Forelimb muscle (tissue), 1 donor: ENCODE measurements at places on chromosomes 12 and 14. TPM values are rescaled to one million over a fixed set of nuclear protein-coding genes. Genes with fewer than 3 reads are reported as not detected.

- DNase-seq = no peak
Measured at GRCh38 chr12:130026608-130027176, 122.9 kb upstream of the TMEM132D start.

DNA sequence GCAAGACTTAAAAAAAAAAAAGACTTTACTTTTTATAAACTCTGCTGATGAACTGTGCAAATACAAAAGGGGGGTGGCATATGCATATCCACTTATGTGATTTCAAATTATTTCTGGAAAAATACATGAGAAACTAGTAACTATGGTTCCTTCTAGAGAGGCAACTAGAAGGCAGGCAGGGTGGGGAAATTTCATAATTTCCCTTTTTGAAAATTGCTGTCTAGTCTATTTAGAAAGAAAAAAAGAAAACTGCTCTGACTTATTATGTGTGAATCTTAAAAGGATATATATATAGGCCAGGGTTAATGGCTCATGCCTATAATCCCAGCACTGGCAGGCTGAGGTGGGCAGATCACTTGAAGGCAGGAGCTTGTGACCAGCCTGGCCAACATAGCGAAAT lies 42.3 kb downstream of the ANAPC7 start:
- no peak for DNase-seq

DNA sequence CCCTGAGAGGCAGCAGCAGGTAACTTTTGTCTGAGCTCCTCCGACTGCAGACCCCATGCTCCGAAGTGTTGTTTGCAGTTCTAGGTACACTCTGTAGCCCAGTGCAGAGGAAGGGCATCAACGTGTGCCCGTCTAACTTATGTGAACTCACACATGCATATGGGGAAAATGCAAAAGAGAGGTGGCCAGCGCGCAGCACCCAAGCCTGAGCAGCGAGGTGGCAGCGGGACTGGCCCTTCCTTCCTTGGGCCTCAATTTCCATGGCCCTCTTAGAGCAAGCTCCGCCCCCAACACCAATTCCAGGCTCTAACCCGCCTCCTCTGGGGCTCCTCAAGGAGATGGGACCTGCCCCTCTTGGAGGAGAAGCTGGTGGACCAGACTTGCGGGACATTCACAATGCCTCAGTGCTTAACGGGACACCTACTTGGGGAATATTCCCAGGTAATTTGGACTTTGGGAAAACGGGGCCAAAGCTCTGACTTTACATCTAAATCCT lies 27.7 kb downstream of the GPR68 start:
- DNase-seq = no peak

- DNase-seq = no peak
Measured at GRCh38 chr12:70271025-70271424, 27.8 kb downstream of the CNOT2 start.

GRCh38 chr12:14691560-14691959 lies 4.8 kb downstream of the GUCY2C start:
- peak; percentile 39 for DNase-seq

DNA sequence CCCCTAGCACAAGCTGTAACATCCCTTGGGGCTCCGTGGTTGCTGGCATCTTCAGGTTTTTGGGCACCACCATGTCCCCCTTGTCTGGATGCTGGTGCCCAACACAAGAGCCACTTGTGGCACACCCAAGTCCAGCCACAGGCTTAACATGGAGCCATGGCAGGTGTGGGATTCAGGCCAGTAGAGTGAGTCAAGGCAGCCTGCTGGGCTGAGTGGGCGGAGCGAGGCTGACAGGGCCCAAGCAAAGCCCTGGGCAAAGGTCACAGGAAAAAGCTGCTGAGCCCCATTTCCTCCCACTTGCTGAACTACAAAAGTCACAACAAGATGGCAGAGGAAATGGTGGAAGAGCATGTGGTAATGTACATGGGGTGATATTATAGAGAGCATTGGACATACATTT lies 950.7 kb upstream of the FLRT2 start:
- DNase-seq = no peak

GRCh38 chr14:64119500-64119899 lies 174.7 kb downstream of the ESR2 start:
- no peak for DNase-seq

GRCh38 chr14:36591482-36591881 lies 9.1 kb upstream of the NKX2-8 start:
- DNase-seq = no peak

DNA sequence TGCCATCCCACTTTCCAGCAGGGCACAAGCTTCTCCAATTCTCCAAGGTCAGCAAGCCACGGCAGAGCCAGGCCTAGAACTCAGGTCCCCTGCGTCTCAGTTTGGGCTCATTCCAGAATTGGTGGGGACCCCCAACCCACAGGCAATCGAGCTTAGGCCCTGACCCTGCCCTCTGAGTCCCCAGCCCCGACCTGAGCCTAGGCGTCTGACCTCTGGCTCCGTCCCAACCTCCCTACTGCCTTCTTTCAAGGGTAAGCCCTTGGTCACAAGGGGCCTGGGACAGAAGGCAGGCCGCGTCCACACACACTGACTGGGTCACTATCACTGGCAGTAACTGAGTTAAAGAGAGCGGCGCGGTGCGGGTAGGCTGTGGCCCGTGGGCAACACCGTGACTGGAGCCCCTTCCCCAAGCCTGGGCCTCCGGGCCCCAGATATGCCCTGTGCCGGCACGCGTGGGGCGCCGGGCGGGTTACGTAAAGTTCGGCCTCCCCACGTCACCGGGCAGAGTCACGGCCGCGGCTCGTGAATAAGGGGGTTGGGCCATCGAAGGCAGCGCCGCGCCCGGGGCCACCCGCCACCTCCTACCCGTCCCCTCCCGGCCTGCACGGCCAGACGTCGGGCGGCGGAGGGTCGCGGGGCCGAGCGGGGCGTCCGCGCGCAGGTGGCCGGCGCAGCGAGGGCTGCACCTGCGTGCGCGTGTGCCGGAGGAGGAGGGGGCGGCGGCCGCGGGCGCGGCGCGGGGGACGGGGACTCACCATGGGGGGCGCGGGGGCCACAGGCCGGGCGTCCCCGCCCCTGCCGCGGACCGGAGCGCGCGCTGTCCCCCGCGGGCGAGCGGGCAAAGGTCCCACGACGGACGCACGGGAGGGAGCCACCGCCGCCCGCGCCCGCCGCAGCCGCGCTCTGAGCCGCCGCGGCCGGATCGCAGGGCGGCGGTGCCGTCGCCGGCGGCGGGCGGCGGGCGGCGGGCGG lies 516 bp downstream of the ANKRD9 start:
- DNase-seq = no peak

DNA sequence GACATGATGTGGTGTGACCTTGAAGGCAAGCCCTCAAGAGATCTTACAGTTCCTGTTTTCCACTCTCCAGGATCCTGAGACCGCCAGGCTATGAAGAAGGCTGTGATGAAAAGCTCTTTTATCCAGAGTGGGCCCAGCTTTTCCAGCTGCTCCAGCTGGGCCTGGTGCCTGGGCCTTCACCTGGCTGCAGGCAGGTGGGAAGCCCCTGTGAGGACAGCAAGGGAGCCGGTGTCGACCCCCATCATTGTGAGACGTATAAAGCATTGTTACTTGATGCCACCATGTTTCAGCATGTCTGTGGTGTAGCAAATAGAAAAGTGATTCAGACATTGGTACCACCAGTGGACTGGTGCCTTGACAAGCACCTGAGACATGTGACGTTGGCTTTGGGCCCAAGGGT lies 190.2 kb downstream of the KIF26A start:
- no peak for DNase-seq

GRCh38 chr14:33959692-33960151 lies 8.8 kb upstream of the EGLN3 start:
- DNase-seq = no peak

DNA sequence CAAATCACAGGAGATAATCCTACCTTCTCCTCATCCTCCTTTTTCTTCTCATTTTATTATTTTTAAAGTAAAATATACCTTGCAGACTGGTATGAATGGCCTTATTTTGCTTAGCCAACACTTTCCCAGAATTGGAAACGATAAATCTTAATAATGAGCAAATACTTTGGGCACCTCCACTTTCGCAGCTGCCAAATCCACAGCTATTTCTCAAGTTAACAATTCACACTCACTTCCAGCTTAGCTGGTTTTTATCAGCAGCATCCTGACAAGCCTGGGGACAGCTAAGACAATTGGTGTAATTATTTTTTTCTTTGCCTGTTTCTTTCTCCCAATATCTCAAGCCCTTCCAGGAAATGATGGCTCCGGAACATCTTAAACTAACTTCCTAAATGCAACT lies 867.5 kb upstream of the TMEM132C start:
- DNase-seq = no peak

- no peak for DNase-seq
Measured at GRCh38 chr12:13992585-13992984, 11.2 kb upstream of the GRIN2B start.

GRCh38 chr12:91937706-91938105 lies 207.9 kb downstream of the BTG1 start:
- no peak for DNase-seq

- no peak for DNase-seq
Measured at GRCh38 chr14:60514378-60514740, 5.4 kb downstream of the SIX6 start.

GRCh38 chr12:13179211-13180074 lies 17.1 kb upstream of the EMP1 start:
- no peak for DNase-seq

- no peak for DNase-seq
Measured at GRCh38 chr12:107322063-107322462, 228.7 kb upstream of the CRY1 start.

GRCh38 chr12:101475751-101476305 lies 692 bp downstream of the SPIC start:
- DNase-seq = no peak

DNA sequence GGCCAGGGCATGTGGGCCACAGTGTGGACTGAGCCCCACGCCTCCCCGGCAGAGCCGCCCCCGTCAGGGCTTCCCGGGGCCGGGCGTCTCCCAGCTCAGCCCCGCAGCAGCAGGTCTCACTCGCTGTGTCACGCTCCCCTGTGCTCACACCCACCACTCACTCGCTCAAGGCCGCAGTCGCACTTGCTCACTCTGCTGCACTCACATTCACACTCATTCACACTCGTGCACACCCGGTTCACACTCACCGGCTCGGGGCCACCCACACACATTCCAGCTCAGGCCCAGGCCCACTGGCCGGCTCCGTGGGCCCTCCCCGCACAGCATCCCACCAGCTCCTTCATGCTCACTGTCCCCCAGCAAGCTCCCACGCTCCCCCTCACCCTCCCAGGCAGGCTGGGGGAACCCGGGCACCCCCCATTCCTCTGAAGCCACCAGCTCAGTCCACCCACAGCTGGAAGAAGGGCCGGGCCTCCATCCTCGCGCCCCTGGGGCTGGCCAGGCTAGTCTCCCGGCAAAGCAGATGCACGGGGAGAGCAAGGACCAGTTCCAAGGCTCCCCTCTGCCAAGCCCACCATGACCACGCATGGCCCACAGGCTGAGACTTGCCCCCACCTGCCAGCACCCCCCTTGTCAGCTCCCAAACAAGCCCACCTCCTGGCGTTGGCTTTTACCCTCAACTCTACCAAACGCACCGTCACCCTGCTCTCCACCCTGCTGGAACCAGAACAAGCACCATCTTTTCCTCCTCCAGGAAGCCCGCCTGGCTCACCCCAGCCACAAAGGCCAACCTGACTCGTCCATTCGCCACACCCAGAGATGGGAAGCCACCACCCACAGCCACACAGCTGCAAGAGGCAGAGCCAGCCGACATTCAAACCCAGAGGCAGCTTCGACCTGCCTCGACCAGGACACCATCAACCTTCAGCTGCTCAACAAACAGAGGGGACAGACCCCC lies 28.0 kb downstream of the NCOR2 start:
- no peak for DNase-seq

DNA sequence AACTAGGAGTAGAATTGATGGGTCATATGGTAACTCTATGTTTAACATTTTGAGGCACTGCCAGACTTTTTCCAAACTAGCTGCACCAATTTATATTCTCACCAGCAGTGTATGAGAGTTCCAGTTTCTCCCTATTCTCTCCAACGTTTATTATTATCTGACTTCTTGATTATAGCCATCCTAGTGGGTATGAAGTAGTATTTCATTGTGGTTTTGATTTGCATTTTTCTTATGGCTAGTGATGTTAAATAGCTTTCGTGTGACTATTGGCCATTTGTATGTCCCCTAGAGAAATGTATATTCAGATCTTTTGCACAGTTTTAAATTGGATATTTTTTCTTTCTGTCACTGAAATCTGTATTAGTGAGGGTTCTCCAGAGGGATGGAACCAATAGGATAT lies 37.8 kb downstream of the HELB start:
- no peak for DNase-seq

- no peak for DNase-seq
Measured at GRCh38 chr14:96139879-96140278, 64.8 kb upstream of the BDKRB2 start.

DNA sequence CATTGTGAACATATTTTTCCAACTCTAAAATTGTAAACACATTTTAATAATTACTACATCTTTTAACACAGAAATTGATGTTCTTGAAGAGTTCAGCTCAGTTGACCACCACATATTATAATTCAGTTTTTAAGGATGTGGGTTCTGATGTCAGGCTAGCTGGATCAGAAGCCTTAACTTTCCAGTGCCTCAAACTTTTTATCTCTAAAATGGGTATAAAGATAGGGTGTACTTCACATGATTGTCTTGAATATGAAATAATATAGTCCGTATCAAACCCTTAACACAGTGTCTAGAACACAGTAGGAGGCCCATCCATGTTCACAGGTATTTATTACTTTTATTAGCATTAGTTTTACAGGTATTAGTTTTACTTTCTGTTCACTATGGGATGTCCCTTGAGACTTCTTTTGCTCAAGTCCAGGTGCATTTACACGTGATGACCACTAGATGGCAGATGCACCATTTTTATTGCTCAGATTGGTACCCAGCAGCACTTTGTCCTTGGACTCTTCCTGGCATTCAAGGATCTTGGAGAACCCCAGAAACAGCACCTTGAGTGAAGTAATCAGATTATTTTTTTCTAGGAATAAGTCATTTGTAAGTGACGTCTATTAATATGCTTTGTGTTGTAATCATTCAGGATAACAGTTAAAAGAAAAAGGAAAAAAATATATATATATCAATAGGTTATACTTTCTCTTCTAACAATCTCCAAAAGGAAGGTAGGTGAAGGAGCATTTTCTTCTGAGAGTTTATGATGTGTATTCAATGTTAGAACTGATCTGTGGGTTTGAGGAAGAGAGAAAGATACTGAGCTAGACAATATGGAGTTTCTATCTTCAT lies 580.2 kb downstream of the ETNK1 start:
- peak; percentile 41 for DNase-seq

The BCL2L14 gene
- polyA plus RNA-seq = not detected

The OASL gene
- polyA plus RNA-seq = not detected

The DGLUCY gene
- polyA plus RNA-seq = 29.4 TPM

The ADAM21 gene
- polyA plus RNA-seq = 0.32 TPM

The TAS2R9 gene
- not detected for polyA plus RNA-seq

The KRT83 gene
- not detected for polyA plus RNA-seq

The INSM2 gene
- polyA plus RNA-seq = not detected

The SLC6A15 gene
- polyA plus RNA-seq = 2.9 TPM

The CBX5 gene
- 66.9 TPM for polyA plus RNA-seq

The PRIMA1 gene
- polyA plus RNA-seq = 3.5 TPM

The OR6C2 gene
- not detected for polyA plus RNA-seq

The C12orf54 gene
- polyA plus RNA-seq = 0.44 TPM

The NTF3 gene
- polyA plus RNA-seq = 2.8 TPM

The RASAL1 gene
- polyA plus RNA-seq = not detected

The CFAP73 gene
- 0.13 TPM for polyA plus RNA-seq

The IL26 gene
- not detected for polyA plus RNA-seq

The GALC gene
- polyA plus RNA-seq = 18.8 TPM
